ENCODE measurements at places on chromosomes 1 and 21. TPM values are rescaled to one million over a fixed set of nuclear protein-coding genes. Genes with fewer than 3 reads are reported as not detected.

The MIXL1 gene
- not detected for total RNA-seq

The PIGK gene
- 16.3 TPM for total RNA-seq

The RAB25 gene
- 0.18 TPM for total RNA-seq

The OR2T11 gene
- not detected for total RNA-seq

The GSTM1 gene
- total RNA-seq: 112 TPM

The ZBTB8A gene
- 0.96 TPM for total RNA-seq

The RPL11 gene
- 1,221 TPM for total RNA-seq

The PBX1 gene
- not detected for total RNA-seq

The PSRC1 gene
- total RNA-seq: 7.8 TPM

The SLC30A10 gene
- total RNA-seq: not detected

The SPRR2A gene
- total RNA-seq: not detected

The PPIH gene
- total RNA-seq: 78.7 TPM

DNA sequence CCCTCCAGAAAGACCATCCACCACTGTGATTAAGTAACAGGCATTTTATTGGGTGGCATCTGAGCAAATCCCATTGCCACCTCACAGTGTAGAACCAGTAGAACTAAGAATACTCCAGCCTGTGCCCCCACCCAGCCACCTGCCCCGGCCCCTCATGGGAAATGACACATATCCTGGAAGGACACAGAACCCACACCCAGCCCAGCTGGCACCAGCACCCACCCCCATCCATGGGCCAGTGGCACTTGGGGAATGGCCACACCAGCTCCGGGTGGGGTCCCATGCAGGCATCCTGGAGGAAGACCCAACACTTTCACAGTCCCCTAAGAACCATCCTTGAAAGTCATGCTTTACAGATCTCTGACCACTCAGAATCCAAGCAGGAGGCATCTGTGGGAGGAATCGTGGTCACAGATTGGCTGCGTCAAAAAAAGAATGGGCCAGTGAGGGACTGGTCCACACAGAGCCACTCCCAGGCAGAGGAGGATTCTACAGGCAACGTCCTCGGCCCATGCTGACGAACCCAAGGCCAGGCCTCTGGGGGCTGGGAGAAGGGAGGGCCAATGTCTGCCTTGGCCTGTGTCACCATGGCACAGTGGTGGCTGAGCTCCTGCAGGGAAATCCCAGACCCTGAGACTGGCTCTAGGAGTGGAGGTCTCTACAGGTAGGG is 12.1 kb upstream of the TAS1R2 start:
- DNase-seq: no peak

GRCh38 chr1:189821833-189822232 is 655.8 kb downstream of the BRINP3 start:
- DNase-seq: no peak

DNA sequence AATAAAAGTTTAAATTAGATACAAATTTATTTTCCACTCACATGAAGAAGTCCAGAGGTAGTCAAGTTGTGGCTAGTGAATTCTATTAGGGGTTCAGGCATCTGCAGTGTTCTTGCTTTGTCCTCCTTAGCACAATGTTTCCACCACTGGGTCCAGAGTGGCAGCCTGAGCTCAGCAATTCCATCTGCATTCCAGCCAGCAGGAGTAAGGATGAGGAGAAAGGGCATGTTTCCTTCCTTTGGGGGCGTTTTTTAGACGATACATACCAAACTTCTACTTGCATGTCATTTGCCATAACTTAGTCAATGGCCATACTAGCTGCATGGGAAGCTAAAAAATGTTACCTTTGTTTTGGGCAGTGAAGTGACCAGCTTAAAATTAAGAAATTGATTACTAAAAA is 98.5 kb upstream of the VANGL1 start:
- no peak for DNase-seq

DNA sequence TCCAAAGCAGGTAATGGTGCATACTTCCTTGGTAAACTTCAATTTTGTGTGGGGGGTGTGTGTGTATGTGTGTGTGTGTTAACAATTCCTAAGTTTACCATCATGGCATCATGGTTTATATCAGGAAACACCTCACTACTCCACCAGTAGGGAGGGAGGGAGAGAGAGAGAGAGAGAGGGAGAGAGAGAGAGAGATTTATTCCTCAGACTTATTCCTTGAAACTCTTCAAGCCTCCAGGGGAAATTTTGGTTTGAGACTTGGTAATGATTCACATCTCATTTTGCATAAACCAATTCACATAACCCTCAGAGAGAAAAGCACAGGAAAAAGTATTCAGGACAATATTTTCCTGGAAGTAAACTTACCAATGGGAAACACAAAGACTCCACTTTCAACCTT is 115.0 kb downstream of the TTLL7 start:
- no peak for DNase-seq

DNA sequence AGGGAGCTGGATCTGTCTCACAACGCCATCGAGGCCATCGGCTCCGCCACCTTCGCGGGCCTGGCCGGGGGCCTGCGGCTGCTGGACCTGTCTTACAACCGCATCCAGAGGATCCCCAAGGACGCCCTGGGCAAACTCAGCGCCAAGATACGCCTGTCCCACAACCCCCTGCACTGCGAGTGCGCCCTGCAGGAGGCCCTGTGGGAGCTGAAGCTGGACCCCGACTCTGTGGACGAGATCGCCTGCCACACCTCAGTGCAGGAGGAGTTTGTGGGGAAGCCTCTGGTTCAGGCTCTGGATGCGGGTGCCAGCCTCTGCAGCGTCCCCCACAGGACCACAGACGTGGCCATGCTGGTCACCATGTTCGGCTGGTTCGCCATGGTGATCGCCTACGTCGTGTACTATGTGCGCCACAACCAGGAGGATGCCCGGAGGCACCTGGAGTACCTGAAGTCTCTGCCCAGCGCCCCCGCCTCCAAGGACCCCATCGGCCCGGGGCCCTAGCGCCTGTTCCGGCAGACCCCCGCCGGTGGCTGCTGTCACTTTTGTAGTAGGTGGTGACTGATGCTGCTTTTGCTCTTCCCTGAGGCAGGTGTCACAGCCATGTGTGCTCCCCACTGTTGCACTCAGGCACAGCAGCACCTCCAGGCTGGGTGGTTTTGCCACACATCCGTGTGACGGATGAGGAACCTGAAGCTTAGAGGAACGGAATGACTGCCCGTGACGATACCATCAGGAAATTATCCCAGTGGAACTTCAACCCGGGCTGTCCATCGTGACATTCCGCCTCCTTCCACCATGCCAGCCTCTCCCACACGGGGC is 1.8 kb downstream of the LRRC3 start:
- DNase-seq: no peak

GRCh38 chr1:32701421-32701911 is 1.1 kb downstream of the SYNC start:
- DNase-seq: no peak

GRCh38 chr1:95084317-95085176 is 11.8 kb upstream of the ALG14 start:
- DNase-seq: no peak

DNA sequence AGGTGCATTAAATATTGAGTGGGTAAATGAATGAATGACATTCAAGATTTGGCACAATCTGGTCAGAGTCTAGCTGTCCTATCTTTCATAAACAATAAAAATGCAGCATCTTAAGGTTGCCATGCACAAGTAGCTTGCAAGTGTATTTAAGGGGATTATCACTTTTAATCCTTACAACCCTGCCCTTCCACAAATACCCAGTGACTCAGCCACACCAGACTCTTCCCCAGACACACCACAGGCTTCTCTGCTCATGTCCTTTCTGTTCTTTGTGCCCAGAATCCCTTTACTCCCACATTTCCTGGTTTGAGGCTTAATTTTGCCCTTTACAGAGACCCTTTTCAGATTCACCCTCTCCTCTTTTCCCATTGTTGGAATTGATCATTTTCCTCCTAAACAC is 59.8 kb downstream of the KIRREL1 start:
- no peak for DNase-seq

GRCh38 chr1:16013908-16014258 is 4.0 kb downstream of the HSPB7 start:
- DNase-seq: no peak

- no peak for DNase-seq
Measured at GRCh38 chr1:40309374-40310128, 7.5 kb downstream of the COL9A2 start.

DNA sequence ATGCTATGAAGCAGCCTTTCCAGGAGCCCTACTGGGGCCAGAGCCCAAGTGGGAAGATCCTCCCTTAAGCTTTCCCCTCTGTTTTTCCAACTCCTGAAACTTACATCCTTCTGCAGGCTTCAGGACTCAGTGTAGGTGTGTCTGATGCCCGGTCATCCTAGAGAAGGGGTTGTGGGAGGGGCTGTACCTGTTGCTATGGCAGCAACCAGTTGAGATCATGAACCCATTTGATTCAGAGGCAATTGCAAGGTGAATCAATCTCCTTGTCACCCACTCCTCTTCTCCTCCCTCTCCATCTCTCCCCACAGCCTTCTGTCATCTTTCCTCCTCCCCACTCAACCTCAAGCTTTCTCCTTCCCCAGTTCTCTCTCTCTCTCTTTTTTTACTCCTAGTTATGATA is 151.8 kb downstream of the CACNA1E start:
- no peak for DNase-seq

GRCh38 chr1:218164930-218165700 is 120.0 kb upstream of the RRP15 start:
- no peak for DNase-seq

DNA sequence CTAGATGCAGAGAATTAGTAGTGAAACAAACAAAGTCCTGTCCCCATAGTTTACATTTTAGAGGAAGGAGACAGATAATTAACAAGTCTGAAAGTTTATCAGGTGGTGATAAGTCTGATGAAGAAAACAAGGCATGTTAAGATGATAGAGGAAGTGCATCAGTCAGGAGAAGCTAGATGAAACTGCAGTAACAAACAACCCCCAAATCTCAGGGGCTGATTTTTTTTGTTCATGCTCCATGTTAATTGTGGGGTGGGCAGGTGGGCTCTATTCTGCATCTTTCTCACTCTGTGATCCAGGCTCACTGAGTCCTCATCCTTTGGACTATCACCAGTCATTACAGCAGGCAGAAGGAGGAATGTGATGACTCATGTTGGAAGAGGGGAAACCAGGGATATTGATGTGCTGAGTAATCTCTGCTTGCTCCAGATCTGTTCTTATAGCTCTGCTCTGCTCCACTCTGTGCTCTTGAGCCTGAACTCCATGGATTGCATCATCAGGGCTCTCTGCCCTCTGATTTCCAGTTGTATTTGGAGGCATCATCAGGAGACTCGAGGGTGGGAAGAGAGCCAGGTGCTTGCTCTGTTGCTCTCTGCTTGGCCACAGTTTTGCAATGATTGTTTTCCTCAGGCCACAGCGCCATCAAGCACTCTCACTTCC is 166.9 kb downstream of the IER5 start:
- DNase-seq: no peak

- no peak for DNase-seq
Measured at GRCh38 chr1:43284065-43284464, 1.3 kb downstream of the C1orf210 start.

GRCh38 chr21:35882791-35883240 is 177.5 kb downstream of the SETD4 start:
- DNase-seq: no peak

GRCh38 chr1:47885062-47885830 is 111.9 kb downstream of the TRABD2B start:
- no peak for DNase-seq

DNA sequence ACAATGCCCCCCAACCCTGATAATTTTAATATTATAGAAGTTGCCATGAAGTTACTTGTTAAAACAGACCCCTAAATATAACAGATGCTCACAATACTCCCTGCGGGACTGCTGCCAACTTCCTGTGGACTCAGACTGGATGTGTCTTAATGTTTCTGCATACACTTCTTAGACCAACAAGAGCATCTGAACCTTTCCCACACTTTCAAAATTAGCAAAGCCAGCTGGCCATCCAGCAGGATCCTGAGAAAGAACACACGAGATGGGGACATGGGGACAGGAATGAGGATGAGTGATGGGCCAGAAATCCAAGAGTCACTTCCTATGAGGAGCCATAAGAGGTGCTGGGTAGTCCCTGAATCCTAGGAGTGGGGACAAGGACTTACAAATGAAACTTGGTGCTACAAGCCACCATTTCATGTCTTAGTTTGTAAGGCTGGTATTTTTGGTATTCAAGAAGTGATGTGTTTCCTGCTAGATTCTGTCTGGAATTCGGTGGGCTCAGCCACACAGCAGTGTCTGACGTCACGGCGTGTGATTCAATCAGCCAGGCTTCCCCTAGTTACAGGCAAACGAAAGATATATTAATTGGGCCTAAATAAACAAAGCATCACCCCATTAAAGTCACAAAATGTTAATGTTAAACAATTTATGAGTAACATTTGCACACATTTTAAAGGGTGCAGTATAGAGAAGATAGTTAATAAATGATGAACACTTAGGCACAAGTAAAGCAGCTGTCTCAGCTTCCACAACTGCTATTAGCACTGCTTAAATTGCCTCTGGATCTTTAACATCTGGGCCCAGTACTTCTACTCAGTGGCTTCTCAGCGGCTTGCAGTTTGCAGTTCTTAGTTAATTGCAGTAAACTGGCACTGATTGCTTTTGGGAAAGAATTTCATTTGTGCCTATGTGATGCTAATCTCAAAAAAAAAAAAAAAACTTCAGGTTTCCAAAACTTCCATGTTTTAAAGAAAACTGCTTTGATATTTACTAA is 41.2 kb upstream of the RGS8 start:
- no peak for DNase-seq

DNA sequence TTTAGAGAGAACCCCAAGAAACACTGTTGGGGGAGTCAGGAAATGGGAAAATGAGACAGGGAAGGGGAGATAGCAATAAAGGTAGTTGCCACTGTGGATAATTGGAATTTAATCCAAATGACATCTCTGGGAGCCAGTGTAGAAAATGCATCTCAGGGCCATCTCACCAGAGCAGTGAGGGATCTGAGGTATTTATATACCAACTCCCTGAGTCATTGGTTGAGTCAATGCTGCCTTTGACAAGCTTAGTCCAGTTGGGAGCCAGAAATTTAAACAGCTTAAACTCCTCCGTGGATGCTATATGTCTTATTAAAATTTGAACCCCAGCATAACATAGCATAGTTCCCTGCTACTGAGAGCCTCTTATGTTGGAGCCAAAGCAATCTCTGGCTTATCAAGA is 140.3 kb downstream of the SLC30A10 start:
- DNase-seq: no peak

DNA sequence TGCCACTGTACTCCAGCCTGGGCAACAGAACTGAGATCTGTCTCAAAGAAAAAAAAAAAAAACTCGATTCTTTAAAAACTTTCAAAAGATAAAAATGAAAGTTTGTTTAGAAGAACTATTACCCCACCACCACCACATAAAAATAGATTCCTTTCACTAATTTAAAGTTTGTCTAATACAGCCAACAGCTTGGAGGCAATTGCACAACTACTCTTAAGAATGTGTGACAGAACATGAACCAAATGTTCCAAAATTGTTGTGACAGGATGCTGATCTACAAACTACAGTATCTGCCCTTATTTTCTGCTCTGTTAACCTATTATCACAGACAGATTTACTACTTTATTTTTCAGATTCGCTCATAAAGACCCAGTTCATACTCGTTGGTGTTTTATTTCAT is 5.5 kb upstream of the TGFBR3 start:
- DNase-seq: no peak

GRCh38 chr21:14366998-14367397 is 15.9 kb downstream of the HSPA13 start:
- no peak for DNase-seq

- DNase-seq: peak; percentile 44
Measured at GRCh38 chr1:19209439-19209989, 552 bp downstream of the UBR4 start.

All from activated T-helper 2 cell treated with anti-CD3 and anti-CD28 coated beads, Interferon-gamma antibody, Interleukin-2, Interleukin-4, amounts not matched to agents 10 μg/mL and 5 μg/mL and 100 μg/mL, durations not matched to agents 14 hours and 24 hours and 36 hours (primary cell).